ENCODE measurements at places on chromosomes 6 and 20.

GRCh38 chr6:90019216-90019615, 124.9 kb downstream of the GJA10 start:
- DNase-seq: no peak

DNA sequence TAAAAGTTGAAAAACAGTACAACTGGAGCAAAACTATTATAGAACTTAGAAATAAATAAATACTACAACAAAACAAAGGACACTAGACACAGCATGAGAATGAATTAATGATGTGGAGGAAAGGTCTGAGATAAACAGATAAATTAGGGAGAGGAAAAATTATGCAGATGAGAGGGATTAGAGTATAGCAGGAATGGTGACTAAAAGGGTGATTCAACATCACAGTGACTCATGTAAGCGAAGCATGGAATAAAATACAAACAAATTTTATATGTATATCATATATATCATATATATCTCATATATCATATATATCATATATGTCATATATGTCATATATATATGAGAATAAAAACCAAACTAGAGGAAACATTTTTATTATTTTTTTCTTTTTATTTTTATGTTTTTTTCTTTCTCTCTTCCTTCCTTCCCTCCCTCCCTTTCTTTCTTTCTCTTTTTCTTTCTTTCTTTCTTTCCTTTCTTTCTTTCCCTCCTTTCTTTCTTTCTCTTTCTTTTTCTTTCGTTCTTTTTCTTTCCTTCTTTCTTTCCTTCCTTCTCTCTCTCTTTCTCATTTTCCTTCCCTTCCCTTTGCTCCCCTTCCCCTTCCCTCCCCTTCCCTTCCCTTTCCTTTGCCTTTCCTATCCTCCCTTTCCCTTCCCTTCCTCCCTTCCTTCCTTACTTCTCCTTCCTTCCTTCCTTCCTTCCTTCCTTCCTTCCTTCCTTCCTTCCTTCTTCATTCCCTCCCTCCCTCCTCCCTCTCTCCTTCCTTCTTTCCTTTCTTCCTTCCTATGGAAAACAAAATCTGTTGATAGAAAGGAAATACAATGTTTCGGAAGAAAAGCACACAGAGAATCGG, 1014.6 kb downstream of the GRIK2 start:
- DNase-seq: no peak

- DNase-seq: no peak
These were observed 210.2 kb upstream of the CITED2 start for GRCh38 chr6:139584599-139584998.

GRCh38 chr6:78911218-78911940, 44.0 kb downstream of the IRAK1BP1 start:
- no peak for DNase-seq

- DNase-seq: no peak
These were observed 115.4 kb downstream of the SYCP2 start for GRCh38 chr20:59817846-59818615.

- no peak for DNase-seq
These were observed 127.9 kb downstream of the ZFAND3 start for GRCh38 chr6:37947468-37947867.

GRCh38 chr6:144729502-144729901, 444.4 kb downstream of the UTRN start:
- DNase-seq: no peak

- DNase-seq: peak; percentile 34
These were observed 39.4 kb upstream of the ENPP4 start for GRCh38 chr6:46090115-46091079.

DNA sequence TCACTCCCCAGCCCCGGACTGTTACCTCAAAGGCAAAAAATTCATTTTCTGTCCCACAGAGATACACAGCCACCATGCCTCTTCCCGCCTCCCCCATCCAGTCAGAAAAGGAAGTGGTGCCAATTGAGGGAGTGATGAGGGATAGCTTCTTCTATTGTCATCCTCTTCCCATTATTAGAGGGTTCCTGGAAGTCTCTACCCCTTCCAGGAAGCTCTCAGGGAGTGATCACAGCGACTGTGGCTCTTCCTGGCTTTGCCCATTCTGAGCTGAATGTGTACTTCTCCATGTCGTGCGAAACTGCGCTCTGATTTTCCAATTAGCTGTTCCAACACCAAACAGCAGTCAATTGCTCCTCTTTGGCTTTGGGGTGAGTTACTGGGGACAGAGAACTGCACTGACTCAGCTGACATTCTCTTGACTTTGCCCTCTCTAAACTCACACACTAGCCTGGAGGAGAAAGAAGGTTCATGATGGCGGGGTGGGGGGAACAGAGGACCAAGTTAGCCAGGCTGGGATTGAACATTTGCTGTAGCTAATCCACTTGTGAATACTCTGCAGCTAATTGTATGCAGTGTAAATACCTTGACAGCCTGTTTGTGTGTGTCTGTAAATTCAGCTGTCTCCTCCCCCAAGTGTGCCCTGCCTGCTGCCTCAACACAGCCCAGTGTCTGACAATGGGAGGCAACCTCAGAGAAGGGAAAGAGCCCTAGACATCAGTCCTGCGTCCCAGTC, 2.4 kb upstream of the MDGA1 start:
- no peak for DNase-seq

DNA sequence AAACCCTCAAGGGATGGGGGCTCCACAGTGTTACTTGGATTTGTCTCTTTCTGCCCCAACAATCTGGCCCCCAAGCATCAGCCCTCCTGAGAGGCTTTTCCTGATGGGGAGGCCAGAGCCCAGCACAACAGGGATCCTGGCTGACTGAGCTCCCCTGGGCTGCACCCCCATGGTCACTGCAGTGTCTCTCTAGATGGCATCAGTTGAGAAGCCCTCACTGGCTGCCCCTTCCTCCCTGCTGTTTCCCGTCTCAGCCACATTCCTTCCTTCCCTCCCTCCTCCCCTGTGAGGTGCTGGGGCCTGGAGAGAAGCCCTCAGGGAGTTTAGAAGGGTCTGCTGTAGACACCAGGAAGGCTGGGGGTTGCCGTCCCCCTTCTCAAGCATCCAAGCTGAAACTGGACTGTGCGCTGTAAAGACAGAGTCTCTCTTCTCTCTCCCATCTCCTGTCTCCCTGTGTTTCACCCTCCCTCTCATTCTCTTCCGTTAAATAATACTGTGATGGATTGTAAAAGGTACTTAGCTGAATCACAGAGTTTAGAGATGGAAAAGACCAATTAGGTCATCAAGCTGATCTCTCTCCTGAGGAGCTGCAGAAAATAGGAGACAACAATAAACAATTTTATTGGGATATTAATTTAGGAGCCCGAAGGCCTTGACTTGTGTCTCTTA, 29.7 kb downstream of the SAYSD1 start:
- DNase-seq: no peak

DNA sequence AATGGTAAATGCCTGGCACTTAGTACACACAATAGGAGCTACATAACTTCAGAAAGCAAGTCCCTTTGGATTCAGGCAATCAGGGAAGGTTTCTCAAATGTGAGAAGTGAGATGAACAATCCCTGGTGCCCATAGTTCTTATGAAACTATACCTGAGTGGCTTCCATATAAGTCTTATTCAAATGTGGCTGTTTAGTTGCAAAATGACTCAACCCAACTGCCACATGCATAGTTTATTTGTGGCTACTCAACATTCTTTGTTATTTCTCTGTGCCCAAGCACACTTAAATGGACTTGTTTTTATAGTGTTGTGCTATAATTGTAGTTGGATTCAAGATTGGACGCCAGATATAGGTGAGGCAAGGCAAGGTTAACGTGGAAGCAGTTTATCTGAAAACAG, 93.7 kb upstream of the ATXN1 start:
- no peak for DNase-seq

DNA sequence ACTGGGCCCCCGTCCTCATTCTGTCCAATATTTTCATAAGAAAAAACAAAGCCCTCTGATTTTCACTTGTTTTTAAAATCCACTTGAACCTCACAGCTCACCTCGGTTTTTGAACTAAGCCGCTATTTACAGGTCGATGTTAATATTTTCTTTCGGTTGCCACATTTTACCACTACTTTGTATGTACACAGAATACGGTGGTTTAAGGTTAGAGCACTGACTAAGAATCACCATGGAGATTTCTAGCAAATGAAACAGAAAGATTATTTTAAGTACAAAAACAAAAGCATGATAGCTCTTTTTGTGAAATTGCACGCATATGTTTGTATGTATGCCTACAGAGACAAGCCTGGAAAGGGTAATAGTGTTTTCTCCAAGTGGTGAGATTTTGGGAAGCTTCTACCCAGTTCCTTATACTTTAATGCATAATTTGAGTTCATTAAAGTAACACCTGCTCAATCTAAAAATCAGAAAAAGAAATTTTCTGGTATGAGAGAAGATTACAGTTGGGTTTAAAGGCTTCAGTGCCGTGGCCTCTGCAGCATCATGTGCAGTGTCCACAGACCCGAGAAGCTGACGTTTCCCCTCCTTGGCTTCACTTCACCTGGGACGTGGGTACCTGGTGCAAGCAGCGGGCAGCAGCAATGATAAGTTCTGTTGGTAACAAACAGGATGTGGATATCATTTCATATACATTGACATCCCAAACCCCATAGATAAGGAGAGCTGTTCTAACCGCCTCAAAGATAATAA, 144.0 kb downstream of the UST start:
- DNase-seq: no peak

DNA sequence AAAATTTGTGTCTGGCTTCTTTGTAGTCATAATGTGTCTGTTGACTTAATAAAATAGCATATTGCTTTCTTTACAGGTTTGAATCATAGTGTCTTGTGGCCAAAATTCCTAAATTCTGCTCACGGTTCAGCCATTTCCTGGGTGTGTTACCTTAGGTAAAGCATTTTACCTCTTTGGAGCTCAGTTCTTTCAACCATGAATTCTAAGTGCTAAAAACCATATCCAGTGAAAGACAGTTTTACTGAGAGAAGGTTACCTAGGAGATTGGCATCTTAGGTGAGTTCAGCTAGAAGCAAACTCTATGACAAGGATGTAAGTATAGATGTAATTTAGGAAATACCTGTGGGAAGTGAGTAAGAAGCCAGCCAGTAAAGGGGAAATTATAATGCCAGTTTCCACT, 20.7 kb downstream of the CRYBG1 start:
- DNase-seq: no peak

GRCh38 chr20:21101453-21101931, 4.7 kb downstream of the LINC00237 start:
- no peak for DNase-seq

GRCh38 chr6:161684731-161685475, 411.0 kb upstream of the AGPAT4 start:
- DNase-seq: no peak

DNA sequence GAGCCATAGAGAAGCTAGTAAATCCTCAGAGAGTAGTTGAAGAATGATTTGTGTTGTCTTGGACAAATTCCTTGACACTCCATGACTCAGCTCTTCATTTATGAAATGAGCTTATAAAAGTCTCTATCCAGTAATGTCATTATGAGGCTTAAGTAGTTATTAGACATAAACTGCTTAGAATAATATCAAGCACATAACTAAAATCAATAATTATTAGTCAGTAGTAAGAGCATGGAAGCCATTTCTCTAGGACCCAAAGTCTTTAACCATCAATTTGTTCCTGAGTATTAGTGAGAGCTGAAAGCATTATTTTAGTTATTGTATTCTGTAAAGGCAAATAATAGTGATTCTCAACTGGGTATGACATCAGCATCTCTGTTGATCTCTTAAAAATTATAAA, 1140.2 kb downstream of the HACE1 start:
- DNase-seq: no peak

DNA sequence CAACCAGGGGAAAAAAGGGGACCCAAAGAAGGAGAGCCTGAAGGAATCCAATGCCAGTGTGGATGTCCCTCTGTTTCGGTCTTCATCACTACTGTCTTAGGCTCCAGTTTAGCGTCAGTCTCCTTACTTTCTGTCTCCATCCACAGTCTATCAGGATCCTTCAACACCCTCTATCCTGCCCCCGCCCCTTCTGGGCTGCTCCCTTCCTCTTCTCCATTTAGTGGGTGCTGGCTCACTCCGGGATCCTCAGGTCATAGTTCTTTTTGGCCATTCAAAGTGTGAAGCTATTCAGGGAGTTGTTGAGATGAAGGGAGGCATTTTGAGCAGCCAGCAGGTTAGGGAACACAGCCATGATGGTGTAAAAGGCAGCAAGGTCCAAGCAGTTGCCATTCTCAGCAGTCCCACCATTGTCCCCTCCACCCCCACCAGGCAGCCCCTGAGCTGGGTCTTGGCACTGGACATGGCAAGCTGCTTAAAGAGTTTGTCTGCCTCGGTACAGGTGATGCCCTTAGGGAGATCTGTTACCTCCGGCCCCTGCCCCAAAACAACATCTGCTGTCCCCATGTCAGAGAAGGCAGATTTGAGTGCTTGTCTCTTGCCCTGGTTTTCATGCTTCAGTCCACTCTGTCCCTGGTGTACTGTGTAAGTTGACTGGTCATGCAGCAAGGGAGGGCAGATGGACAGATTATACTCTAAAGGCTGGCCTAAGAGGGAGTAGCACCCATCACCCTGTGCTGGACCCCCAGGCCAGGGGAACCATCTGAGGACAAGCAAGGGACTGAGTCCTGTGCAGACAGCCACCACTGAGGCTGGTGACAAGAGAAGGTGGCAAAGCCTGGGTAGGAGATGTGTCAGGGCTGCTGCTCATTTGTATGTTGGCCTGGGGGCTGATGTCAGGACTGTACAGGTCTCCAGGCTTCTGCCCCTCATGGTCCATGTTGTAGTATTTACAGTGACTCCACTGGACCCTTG, 842.0 kb downstream of the HACE1 start:
- no peak for DNase-seq

Measured in stimulated activated CD8-positive, alpha-beta memory T cell treated with anti-CD3 and anti-CD28 coated beads, Interleukin-12 subunit alpha, Interleukin-12 subunit beta, amount 100 ng/mL, for 1 hour (primary cell).